ENCODE measurements at places on chromosomes 1 and 21.
A peak's percentile ranks its signal among the peaks of the same experiment; 100 is the strongest.

- DNase-seq = peak; percentile 72
These were observed 74.1 kb downstream of the CD46 start for GRCh38 chr1:207825719-207826556.

DNA sequence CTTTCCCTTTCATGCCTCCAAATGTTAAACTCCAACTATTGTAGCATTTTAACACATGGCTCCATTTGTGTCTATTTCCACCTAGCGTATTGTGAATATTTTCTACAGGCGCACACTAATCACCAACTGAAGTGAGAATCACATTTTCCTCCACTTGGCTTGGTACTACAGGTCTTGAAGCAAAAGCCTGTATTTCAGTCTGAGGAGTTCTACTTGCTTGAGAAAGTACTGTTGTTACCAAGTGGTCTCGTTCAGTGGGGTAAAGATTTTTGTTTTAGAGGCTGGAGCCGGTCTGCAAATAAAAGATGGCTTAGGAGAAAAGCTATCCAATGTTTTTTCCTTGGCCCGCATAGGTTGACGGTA, 550 bp upstream of the PTBP2 start:
- no peak for DNase-seq

- DNase-seq = no peak
These were observed 73.7 kb downstream of the PDE4B start for GRCh38 chr1:65866439-65866838.

DNA sequence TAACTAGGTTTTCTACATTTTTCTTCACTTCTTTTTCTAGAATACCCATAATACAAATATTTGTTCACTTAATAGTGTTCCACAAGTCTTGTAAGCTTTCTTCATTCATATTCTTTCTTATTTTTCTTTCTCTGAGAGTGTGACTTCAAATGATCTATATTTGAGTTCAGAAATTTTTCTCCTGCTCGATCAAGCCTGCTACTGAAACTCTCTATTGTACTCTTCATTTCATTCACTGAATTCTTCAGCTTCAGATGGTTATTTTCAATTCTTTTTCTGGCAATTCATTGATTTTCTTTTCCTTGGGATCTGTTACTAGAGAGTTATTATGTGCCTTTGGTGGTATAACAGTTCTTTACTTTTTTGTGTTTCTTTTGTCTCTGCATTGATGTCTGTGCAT, 82.5 kb upstream of the CAMK1G start:
- no peak for DNase-seq

- DNase-seq = no peak
These were observed 4.7 kb upstream of the PCSK9 start for GRCh38 chr1:55034476-55035133.

- no peak for DNase-seq
These were observed 4.2 kb downstream of the RNPC3 start for GRCh38 chr1:103529746-103530145.

DNA sequence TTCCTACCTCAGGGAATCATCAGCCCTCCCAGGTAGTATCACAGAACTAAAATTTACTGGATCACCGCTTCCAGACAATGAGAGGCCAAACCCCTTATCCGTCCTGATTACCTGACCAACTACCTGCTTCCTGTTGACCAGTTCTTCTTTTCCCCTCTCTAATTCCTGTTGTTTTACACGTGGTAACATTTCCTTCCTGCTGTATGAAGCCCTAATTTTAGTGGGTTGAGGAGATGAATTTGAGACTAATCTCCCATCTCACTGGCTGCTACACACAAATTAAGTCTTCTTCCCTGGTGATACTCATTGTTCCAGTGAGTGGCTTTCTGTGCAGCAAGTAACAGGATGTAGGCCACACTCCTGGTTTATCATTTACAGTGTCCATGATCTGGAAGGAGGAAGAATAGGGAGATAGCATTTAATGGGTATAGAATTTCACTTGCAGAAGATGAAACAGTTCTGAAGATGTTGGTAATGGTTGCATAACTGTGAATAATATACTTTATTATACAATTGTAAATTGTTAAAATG, 2112.9 kb downstream of the NCAM2 start:
- DNase-seq = no peak

GRCh38 chr1:114108751-114109255, 44.9 kb downstream of the SYT6 start:
- no peak for DNase-seq

GRCh38 chr1:55164906-55165305, 50.3 kb downstream of the USP24 start:
- no peak for DNase-seq

- DNase-seq = no peak
These were observed 244.7 kb upstream of the FGGY start for GRCh38 chr1:59052166-59052590.

DNA sequence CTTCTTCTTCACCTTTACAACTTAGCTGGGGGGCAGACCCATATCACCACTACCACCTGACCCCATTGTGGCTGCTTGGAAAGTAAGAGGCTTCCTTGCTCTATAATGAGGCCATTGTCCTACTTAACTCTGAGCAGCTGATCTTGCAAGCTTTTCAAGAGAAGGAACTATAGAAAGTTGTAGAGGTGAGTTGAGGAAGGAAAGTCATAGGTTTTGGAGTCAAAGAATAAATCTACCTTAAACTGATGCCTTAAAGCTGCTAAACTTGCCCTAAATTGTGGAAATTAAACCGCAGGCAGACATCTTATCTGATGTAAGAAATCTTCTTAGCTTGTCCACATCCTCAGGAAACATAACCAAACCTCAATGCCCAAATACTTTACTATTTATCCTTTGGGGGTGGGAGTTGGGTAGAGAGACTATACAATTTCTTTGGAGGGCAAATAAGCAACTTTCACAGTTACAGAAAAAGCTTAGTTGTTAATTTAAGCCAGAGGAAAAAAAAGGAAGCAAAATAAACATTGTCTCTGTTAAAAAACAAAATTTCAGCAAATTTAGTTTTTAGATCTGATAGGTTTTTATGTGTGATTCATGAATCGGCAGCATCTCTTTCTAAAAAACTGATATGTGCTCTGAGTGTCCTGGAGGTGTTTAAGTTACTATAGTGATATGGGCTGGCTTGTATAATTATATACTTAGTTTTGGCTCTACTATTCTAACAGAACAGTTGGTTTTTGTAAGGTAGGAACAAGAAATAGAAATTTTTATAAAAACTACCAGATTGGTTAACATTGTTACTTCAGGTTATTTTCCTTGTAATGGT, 4.7 kb downstream of the IL23R start:
- DNase-seq = no peak

DNA sequence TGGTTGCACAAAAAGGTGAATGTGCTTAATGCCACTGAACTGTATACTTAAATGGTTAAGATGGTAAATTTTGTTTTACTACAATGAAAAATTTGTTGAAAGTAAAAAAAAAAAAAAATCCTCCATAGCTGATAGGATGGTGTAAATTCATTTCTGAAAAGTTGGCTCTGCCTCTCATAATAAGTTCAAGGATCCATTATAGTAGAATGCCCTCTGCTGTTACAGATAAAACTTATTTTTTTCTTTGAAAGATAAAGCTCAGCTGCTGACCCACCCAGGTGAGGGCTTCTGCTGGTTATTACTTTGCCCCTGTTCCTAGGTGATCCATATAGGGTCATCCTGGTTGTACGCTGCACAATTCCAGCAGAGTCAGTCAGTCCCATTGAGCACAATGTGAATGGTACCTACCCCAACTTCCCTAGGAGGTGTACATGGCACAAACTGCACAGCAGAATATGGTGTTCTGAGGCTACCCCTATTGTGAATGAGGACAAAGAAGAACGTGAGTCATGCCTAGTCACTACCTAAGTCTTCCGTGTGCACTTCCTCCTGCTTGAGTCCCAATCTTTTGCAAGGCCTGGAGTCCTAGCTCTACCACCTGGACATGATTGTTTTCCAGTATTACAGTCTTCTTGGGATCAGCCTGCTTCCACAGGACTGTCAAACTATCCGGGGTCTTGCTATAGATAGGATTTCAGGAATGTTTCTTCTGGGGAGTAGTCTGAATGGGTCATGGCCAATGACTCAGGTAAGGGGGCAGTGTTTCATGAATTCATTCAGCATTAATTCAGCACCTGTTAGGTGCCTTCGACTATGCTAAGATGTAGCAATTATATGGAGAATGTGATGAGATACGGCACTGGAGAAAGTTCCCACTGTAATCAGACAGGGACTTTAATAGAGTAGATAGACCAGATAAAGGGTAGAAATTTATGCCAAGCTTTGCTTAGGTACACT, 20.8 kb upstream of the CD5L start:
- DNase-seq = no peak

DNA sequence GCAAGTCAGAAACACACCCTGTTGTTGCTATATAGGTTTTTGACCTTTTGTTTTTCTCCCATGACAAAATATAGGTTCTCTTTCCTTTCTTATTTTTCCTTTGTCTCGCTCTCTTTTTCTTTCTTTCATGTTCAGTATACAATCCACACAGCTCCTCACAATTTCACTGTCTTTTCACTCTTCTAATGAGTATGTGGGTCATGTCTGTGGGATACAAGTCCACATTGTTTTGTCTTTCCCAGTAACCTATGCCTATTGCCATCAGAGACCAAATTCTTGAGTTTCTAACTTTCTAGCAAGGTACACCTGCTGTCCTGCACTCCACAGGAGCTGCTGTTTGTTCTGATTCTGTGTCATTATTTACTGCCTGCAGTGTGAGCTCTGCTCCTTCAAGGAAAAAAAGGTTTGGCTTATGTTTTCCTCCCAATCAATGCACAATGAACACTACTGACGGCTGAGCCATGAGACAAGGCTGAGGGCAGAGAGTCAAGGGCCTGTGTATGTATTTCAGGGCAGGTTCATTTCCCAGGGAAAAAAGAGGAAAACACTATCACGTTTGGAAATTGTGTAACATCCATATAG, 453.8 kb downstream of the NEGR1 start:
- no peak for DNase-seq

GRCh38 chr1:151443846-151444782, 15.2 kb downstream of the POGZ start:
- no peak for DNase-seq

GRCh38 chr1:115051850-115052249, 22.2 kb downstream of the TSHB start:
- DNase-seq = no peak

DNA sequence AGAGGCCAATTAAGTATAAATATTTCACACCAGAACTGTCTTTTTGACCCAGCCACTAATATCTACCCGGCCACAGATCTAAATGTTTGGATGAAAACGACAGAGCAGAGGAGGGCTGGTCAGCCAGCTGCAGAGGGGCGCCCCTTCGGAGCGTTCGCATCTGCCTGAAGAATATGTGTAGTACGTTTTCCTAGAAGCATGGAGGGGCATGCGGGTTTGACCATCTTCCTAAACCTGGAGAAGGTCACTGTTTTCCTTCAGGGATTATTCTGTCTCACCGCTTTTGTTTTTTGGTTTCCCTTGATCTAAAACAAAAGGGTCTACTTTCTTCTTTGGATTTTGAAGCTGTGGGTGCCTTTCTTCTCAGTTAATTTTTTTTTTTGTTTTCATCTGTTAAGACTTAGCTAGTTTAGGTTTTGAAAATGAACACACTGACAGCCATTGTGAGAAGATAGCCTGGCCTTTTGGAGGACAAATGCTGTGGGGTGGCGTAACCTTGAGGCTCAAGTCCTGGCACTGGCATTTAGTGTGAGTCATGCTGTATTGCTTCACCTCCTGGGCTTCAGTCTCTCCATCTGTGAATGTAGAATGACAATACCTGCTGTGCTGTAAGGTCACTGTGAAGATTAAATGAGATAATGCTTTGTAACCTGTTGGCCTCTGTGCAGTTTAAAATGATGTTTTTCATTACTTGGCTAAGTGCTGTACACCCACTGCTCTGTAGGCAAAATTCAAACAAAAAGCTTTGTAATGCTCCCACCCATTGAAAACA, 74.1 kb upstream of the IRF2BP2 start:
- no peak for DNase-seq

DNA sequence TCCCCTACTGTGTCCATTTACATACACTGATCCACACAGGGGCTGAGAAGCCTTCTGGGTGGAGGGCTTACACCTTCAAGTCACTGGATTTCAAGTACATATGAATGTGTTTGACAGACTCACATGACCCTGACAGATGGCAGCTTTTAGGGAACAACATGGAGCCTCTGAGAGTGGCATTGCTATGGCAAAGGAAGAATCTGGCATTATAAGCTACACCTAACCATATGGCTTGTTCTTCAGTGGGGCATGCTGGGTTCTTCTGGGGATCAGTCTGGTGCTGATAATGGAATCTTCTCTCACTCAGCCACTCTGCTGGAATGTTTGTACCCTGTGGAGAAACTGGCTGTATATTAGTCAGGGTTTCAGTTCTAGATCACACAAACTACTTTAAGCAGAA, 68.5 kb upstream of the PDE4B start:
- no peak for DNase-seq

DNA sequence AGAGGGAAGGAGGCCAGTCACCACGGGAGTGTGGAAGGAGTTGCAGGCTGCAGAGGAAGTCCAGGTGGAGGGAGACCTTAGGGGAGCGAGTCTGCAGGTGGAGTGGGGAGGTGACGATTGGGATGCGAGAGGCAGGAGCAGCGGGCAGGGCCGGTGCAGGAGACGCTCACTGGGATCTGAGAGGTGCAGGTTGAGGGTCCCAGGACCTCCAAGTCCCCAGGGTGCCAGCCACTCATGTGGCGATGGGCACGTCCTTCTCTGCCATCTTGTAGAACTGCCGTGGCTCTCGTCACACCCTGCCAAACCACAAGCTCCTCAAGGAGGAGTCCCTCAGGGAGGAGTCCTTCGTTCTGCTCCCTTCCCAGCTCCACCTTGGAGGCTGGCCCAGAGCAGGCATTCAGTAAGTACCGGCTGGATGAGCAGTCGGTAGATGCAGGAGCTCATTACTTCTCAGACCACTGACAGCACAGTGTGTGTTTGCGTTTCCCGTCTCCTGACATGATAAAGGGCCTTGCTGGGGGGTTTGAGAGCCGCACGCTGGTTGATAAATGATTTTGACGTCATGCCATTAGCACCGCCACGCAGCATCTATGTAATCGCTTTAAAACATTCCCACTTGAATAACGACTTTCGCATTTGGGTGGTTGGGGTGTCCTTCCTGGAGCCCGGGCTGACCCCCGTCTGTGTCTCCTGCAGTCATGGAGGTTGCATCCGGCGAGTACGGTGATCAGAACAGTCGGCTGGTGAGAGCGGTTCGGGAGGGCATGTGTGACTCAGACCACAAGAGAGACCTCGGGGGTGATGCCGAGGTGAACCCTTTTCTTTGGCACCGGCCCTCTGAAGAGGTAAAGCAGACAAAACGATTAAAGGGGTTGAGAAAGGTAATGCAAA, 27.8 kb downstream of the TFF3 start:
- DNase-seq = no peak

GRCh38 chr1:240056350-240056749, 35.3 kb upstream of the FMN2 start:
- DNase-seq = no peak

DNA sequence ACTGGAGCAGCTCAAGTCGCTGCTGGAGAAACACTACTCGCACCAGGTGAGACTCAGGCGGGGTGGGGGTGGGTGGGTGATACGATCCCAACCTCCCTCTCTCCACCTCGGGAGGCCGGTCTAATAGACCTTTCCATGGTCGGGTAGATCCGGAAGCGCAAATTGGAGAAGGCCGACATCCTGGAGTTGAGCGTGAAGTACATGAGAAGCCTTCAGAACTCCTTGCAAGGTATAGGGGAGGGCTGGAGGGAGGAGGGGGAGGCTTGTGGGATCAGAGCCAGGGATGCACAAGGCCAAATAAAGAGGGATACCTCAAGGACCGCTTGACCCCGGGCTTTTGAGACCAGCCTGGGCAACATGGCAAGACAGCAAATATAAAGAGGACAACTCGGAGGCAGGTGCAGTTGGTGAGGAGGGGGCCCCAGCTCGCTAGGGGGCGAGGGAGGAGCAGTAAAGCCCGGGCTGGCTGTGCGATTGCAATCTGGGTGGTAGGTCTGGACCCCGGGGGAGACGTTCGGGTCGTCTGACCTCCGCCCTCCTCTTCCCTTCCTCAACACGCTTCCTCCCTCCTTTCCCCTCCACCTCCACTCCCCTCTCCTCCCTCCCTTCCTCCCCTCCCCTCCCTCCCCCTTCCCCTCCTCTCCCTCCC, 546 bp downstream of the HES3 start:
- no peak for DNase-seq
